LoVo (cell line): ENCODE measurements at places on chromosomes 4 and X.
A peak's percentile ranks its signal among the peaks of the same experiment; 100 is the strongest.

DNA sequence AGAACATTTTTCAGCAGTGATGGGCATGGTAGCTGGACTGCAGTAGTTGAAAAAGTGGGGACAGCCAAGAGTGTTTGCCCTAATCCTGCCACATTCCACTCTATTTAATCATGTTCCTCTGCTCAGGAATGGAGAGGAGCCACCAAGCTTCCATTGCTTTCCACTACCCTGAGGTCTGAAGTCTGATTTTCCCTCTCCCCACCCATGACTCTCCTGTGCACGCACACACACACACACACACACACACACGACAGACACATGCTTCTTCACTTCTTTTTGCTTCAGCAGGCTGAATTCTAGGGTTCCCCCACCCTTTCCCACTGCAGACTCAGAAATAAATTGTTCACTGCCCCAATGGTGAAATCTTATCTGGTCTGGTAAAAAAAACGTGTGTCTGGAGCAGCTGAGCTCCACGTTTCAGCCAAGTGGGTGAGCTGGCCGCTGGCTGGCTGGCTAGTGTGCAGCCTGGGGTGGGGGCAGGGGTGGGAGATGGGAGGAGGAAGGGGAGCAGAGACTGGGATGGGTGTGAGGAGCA, 142.7 kb upstream of the NALF2 start:
- no peak for DNase-seq

DNA sequence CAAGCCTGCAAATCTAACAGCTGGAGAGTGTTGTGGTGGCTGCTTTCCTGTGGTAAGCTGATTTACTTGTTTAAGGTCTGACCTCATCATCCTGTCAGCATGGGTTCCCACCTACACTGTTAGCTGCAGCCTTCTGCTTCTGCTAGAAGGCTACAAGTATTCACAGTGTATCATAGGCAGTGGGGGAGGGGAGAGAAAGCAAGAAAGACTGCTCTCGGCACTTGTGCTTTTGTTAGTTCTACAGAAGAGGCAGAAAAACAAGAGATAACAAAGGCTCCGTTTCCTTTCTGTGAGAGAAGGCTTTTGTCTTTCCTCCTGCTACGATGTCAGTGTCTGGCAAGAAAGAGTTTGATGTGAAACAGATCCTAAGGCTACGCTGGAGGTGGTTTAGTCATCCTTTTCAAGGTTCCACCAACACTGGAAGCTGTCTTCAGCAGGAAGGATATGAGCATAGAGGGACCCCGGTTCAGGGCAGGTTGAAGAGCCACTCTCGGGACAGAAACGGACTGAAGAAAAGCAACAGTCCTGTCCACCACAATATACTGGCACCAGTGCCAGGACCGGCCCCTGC, at the start of gene KLHL4:
KLHL4 (plus strand) TSS at position 232 of the 571 bp plus-strand sequence; CDS start at position 324, 92 bp downstream.
- no peak for DNase-seq

DNA sequence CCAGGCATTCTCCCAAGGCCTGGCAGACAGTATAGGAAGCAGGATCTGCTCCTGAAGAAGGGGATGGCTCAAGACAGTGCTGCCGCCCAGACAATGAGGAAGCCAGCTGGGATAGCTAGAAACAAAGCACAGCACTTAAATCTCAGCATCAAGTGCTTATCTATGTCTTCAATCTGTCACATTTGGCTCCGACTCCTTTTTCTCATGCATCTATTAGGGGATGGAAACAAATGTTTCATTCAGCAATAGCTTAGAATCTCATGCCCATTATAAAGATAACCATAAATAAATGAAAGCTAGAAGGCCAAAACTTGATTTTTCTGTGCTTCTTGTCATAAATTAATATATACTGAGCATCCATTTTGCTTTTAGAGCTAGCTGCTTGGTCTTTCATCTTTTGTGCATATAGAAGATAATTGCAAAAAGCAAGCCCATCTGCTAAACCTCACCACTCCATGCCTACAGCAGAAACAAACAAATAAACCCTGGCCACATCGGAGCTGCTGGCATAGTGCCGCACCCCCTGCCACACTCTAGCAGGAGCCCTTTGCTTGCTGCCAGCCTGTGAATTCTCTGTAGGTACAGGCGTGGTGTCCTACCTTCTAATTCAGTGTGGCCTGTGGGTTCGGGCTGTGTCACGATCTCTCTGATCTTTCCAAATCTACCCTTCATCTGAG, 75.9 kb downstream of the AASDH start:
- no peak for DNase-seq

- DNase-seq: no peak
These were observed 841.6 kb upstream of the AADAT start for GRCh38 chr4:170931321-170931720.

DNA sequence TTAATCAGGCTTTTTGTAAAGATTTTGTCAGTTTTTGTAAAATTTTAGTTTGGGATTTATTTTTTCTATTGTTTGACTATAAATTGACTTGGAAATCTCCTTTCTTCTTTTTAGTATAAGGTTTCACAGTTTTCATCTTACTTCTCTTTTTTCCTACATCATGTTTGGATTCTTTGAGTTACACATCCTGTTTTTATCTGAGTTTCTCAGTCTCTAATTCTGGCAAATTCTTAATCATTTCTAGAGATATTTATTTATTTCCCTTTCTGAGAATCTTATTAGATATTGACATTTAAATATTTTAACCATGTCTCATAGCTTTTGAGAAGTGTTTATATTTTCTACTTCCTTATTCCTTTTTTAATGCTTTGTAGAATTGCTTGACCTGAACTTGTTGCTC, 20.7 kb downstream of the USP53 start:
- DNase-seq: no peak

DNA sequence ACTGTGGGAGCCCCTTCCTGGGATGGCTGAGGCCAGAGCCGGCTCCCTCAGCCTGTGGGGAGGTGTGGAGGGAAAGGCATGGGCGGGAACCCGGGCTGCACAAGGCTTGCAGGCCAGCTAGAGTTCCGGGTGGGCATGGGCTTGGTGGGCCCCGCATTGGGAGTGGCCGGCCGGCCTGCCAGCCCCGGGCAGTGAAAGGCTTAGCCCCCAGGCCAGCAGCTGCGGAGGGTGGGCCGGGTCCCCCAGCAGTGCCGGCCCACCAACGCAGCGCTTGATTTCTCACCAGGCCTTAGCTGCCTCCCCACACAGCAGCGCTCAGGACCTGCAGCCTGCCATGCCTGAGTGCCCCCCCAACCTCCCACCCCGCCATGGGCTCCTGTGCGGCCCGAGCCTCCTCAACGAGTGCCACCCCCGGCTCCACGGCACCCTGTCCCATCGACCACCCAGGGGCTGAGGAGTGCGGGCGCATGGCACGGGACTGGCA, 78.0 kb downstream of the COX7B2 start:
- DNase-seq: no peak

DNA sequence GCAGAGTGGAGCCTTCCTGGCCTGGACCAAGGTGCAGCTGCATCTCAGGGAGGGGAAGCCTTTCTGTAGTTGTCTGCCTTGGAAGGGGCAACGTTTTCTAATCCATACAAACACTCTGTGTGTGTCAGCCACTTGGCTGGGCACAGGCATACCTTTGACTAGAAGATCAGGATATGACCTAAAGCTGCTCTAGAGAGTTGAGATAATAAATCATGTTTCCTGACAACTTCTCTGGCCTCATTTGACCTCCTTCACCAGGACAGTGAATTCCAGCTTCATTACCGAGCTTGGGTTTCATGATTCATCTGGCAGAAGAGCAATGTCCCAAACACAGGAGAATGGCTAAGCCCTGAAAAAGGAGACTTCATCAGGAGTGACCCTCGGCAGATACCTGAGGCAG, 89.6 kb upstream of the KIT start:
- peak; percentile 32 for DNase-seq

- no peak for DNase-seq
These were observed 150.3 kb downstream of the FGF16 start for GRCh38 chrX:77597511-77597910.

DNA sequence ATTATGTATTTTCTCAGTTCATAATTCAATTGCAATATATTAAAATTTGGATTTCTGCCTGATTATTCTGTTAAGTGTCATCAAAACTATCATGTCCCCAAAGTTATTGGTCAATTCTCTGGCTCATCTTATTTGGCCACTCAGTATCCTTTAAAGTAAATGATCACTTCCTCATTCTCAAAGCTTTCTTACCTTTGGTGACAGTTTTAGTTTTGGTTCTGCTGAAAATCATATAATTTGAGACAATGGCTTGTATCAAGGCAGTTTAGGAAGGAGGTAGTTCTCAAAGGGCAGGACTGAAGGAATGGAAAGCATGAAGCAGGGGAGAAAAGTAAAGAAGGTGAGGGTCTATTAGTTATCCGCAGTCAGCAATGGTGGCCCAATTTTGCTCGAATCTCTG, 1832.1 kb downstream of the ARAP2 start:
- no peak for DNase-seq

- DNase-seq: no peak
These were observed 458.7 kb downstream of the NAF1 start for GRCh38 chr4:162707962-162708361.

DNA sequence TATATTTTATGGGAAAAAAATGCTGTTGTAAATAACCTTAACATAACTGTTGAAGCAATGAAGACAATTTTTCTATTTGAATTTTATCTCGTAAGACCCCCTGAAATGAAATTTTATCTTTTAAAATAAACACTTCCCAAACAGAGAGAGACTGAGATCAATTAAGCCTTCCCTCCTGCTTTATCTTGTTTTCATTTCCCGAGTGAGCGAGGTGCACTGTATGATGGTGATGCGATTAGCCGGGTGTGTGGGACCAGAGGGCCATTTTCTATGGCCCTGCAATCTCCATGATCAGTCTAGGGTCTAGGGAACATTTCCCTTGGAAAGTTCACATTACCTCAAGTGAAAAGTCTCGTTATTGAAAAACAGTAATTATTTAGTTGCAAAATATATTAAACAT, 134.1 kb upstream of the MID1 start:
- DNase-seq: no peak

- no peak for DNase-seq
These were observed 75.5 kb upstream of the SLC39A8 start for GRCh38 chr4:102420563-102421398.

DNA sequence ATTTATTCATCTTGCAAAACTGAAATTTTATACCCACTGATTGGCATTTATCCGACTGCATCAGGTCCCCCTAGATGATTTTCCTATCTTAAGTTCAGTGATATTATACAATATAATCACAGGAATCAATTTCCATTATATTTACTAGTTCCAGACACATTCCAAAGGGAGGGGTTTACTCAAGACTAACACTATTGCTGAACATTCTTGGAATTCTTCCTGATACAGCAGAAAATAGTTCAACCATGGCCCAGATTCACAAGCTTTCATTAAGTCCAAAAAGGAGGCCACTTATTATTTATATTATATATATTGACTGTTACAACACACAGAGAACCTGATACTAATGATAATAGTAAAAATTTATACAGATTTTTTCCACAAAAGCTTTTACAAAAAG, 2353.6 kb downstream of the PCDH7 start:
- DNase-seq: no peak

GRCh38 chrX:27555514-27555913, 34.6 kb upstream of the DCAF8L2 start:
- DNase-seq: peak; percentile 7

GRCh38 chr4:13296986-13297385, 187.2 kb downstream of the RAB28 start:
- no peak for DNase-seq

DNA sequence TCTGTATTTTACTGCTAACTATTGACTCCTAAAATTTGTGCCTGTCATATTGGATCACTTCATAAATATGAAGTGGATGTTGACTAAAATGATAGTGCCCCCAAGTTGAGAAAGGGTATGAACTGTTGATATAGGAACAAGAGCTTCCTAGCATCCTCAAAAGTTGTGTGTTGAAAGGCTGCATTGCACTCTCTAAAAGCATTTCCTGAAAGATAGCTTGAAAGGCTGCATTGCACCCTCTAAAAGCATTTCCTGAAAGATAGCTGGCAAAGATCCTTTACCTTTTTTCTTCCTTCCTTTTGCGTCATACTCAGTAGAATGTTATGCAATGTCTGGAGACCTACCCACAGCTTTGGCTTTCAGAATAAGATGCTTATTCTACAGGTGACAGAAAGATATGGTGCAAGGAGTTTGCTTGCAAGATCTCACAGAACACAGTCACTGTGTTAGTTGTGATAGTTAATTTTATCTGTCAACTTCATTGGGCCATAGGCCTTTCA, 274.6 kb upstream of the GALNTL6 start:
- no peak for DNase-seq

DNA sequence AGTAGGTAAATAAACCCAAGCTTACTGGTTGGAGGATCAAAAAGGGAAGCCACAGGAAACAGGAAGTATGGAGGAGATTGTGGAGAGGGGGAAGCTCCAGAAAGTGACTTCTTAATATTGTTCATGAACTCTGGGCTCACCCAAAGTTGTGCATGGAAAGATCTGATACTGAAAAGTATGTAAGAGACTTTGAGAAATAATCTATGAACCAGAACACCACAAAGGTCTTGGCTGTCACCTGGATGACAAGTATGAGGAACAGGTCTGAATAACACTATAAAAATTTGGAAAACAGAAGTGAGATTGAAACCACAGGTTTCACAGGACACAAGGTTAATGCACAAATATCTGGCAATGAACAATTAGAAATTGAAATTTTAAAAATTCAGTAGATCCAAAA, 567.4 kb downstream of the INPP4B start:
- DNase-seq: no peak

- DNase-seq: no peak
These were observed 444.8 kb upstream of the SLIT2 start for GRCh38 chr4:19806865-19807264.

DNA sequence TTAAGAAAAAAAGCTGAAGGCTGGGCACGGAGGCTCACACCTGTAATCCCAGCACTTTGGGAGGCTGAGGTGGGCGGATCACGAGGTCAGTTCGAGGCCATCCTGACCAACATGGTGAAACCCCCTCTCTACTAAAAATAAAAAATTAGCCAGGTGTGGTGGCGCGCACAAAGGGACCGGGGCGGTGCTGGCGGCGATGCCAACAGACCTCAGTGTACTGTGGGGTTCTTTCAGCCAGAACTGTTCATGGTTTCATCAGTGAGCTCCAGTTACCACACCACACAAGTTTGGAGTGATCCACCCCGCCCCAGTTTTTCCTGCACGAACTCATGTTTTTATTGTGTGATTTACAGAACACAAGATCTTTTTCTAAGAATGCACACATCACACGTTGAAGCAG, 21.2 kb upstream of the IRAK1 start:
- no peak for DNase-seq

DNA sequence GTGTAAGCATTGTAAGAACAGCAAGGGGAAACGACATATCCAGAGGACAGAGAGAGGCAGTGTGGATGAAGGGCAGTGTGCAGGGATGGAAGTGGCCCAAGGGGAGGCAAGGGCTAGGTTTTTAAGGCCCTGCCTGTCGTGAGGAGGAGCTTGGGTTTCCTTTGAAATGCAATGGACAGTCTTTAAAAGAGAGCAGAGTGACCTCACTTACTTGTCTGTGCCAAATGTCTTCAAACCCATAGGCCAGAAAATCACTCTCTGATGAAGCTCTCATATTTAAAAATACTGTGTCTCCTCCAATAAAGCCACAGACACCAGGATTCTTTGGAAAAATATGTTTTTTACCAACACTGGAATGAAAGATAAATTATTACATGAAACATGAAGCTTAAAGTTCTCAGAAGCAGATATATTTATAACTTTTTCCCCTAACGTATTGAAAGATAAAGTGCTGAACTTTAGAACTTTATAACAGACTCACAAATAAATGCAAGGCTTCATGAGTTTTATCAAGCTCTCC, 19.2 kb upstream of the ATXN3L start:
- no peak for DNase-seq
